ENCODE measurements at places on chromosomes 3 and 15.

DNA sequence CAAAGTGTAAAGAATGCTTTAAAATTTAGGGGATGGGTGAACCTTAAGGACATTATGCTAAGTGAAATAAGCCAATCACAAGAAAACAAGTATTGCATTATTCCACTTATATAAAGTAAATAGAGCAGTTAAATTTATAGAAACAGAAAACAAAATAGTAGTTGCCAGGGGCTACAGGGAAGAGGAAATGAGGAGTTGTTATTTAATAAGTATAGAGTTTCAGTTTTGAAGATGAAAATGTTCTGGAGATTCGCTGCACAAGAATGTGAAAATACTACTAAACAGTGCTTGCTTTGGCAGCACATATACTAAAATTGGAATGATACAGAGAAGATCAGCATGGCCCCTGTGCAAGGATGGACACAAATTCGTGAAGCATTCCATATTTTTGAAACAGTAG is 32.0 kb downstream of the DNAH12 start:
- no peak for DNase-seq

- DNase-seq: no peak
Measured at GRCh38 chr3:122927726-122928125, 99.8 kb downstream of the SEMA5B start.

DNA sequence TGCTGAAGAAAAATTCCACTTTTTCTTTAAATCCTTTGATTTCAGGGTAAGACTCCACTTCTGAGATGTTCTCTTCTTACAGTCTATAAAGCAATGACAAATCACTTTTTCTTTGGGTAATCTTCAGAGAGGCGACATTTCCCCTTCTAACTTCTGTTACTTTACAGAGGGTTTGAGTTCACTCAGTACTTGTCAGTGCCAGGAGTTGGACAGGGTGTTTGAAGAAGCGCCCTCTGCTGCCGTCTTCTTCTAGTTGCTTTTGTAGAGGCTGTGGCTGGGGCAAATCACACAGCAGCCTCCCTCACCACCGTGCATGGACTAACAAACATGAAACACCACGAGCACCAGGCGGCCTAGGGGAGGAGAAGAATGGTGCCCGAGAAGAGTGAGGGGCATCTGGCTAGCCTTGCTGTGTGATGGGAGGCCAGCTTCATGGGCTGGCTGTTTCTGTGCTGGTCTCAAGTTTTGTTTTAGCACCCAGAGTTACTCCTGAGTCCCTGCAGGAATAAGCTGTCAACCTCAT is at the start of gene CD80:
CD80 (minus strand) TSS at position 174 of the 523 bp plus-strand sequence. CDS start 1,886 bp downstream, outside the sequence.
- DNase-seq: no peak

DNA sequence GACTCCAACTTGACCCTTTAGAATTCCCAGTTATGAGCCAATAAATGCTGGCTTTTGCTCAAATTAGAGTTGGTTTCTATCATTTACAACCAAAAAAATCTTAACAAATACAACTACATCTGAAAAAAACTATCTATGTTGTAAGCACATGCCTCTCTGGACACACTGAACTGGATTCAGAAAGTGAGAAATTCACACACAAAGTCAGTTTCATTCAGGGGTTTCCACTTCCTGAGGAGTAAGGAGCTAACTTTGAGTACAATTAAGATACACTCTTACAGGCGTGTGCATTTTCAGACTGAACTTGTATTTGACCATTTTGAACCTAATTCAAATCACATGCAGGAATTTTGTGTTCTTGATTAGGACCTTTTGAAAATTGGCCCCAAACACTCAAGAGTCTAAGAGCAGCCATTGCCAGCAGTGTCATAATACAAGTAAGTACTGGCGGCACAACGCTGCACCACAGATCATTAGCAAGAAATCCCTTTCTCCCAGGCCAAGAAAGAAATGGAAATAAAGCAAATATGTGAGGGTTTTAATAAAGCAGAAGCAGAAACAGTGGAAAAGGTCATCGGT is 31.2 kb downstream of the LINS1 start:
- DNase-seq: no peak

DNA sequence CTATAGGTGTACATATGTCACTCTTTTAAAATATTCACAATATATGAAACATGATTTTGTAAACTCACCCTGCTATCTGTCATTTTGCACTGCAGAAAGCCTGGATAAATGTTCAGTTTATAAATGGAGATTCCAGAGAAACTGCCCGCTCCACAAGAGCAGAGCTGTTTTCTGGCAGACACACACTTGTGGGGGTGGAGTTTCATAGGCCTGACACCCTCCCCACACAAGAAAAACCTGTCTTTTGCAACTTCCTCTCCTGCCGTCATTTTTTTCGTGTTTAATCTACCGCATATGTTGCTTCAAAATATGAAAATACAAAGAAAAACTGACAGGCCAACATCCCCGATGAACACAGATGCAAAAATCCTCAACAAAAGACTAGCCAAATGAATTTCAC is 479.0 kb downstream of the GABRG3 start:
- DNase-seq: no peak

GRCh38 chr3:32106929-32107362 is 526 bp downstream of the GPD1L start:
- no peak for DNase-seq

DNA sequence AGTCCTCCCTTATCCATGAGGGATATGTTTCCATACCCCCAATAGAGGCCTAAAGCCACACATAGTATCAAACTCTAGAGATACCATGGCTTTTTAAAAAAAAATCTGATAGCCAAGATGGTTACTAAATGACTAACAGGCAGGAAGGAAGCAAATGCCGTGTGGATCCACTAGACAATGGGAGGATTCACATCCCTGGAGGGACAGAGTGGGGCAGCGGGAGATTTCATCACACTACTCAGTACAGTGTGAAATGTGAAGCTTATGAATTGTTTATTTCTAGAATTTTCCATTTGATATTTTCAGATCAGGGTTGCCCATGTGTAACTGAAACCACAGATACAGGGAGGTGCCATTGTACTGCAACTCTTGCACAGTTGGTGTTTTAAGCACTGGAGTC is 826.6 kb downstream of the SQOR start:
- no peak for DNase-seq

DNA sequence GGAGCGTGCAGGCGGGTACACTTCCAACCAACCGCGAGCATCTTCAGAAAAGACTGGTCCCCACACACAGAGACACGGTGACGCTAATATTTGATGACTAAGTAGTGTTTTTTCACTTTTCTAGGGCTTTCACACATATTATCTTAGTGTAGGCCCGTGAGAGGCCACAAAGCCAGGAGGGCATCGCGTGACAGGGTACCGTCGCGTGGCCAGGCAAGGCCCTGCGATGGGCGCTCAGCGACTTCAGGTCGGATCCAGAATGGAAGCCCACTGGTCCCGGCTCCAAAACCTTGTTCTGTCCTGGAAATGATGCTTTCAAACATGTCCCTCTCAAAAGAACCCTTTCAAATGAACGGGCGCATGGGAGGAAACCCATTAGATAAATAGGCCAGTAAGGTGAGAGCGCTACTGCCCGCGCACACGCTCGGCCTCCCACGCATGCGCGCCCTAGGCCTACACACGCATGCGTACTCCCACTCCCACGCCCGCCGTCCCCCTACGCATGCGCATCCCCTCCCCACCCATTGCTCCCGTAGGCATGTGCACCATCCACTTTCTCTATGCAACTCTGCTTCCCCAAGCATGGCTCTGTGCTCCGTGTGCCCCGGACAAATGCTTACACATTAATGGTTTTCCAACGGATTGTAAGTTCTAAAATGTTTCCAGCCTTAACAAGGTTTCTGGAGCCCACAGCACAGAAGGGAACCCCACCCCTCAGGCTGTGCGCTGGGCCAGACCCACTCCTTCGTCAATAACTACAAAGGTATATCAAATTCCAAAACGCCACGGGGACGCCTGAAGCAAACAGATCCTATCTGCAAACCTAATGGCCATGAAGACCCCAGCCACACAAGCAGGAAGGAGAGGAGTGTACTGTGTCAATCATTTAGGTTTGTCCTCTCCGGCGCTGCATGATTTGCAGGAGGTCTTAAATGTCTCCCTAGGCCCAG is 72.1 kb downstream of the OCA2 start:
- DNase-seq: no peak

GRCh38 chr15:101256757-101257156 is 4.9 kb upstream of the CHSY1 start:
- no peak for DNase-seq

- no peak for DNase-seq
Measured at GRCh38 chr3:184234671-184235380, 5.4 kb downstream of the VWA5B2 start.

- no peak for DNase-seq
Measured at GRCh38 chr3:102180280-102180931, 254.4 kb upstream of the ZPLD1 start.

DNA sequence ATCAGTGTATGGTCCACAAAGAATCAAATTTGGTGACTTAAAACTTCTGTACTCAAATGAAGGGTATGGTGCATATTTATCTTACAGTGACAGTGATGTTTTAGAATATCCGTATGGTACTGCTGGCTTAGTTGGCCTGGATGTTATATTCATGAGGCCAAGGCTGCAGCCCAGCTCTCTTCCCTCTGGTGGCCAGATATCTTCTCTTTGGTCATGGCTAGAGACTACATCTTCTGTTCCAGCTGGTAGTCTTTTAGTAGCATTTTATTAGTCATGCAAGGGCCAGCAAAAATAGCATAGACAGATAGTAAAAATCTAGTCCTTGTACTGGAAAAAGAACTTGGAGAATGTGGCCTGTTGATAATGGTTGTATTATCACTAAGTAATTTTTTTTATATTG is 124.0 kb upstream of the ROPN1 start:
- no peak for DNase-seq

GRCh38 chr3:12838179-12838965 is 3.0 kb downstream of the RPL32 start:
- no peak for DNase-seq

DNA sequence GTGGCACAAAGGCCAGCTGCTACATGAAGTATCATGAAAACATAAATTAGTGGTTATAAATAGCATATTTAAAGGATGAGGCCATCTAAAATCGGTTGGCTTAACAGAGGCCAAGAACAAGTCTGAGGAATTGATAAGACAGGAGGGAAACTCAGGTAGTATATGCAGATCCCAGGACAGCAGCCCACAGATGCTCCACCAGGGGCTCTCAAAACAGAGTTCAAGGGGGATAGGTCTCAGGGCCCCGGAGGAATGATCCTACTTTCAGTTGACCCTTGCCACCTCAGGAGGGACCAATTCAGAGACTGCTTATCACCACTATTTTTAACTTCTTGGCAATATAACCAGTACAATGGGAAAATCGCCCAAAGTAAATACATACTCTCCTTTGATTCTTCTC is 56.8 kb downstream of the RORA start:
- no peak for DNase-seq

GRCh38 chr3:177294221-177294620 is 96.9 kb upstream of the TBL1XR1 start:
- DNase-seq: no peak

DNA sequence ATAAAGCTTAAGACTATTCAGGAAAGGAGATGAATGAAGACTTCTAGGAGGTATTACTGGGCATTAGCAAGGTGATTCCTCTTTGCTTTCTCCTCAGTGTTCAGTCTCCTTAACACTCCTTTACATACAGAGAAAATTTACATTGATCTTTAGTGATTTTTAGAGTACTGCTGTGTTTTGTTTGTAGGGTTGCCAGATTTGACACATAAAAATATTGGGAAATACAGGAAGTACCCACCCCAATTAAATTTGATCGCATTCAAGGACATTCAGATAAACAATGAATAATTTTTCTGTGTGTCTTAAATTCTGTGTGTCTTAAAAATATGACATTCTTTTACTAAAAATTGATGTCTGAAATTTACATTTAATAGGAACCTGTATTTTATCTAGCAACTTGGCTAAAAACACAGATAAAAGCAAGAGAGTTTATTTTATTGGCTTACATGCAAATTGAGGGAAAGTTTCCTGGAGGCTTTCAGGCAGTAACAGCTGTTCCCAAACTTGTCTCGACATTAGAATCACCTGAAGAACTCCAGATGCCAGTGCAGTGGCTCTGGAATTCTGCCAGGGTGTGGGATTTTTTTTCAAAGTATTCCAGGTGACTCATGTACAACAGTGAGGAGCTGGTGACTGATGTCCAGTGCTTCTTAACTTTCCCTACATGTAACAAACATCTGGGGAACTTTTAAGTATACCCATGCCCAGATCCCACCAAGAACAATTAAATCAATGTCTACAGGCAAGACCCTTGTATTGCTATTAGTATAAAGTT is 23.4 kb upstream of the PLOD2 start:
- DNase-seq: no peak

- DNase-seq: no peak
Measured at GRCh38 chr15:66993874-66994696, 71.3 kb upstream of the SMAD3 start.

DNA sequence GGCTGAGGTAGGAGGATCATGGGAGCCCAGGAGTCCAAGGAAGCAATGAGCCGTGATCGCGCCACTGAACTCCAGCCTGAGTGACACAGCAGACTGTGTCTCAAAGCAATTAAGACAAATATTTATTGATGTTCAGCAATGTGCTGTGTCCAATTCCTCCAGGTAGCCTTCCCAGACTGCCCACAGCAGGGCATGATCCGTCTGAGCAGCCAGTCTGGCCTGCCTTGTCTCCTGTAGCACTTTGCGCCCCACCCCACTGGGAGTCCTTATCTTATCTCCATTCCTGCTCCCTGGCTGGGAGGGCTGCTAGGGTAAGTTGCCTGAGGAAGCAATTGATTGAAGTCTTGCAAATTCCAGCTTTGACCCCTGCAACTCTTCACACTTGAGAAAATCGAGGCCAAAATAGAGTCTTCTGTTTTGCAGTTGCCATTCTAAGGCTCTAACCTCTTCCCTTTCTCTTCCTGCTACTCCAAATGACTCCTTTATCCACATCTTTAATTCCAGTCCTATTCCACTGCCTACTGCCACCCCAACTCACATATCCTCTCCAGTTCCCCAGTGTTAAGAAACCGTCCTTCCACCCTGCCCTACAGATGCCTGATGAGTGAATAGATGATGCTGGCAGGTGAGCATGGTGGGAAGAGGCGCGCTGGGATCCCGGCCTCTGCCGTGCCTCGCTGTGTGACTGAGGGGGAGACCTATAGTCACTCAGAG is 26.9 kb upstream of the LCTL start:
- no peak for DNase-seq

- no peak for DNase-seq
Measured at GRCh38 chr3:160999274-160999673, 105.9 kb downstream of the B3GALNT1 start.

DNA sequence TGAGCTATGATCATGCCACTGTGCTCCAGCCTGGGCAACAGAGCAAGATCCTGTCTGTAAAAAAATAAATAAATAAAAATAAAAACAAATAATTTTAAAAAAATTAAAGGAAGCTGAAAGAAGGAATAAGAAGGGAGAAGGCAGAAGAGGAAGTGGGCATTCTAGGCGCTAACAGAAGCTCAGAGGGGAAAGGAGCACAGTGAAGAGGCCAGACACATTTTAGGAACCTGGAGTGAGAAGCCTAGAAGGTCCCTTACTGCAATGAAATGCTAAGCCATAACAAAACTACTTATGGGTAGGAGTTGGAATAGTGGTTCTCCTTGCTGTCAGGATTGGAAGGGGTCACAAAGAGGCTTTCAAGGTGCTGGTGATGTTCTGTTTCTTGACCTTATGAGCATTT is 64.0 kb downstream of the ITGB5 start:
- no peak for DNase-seq
